ENCODE measurements at places on chromosomes 5 and 9.

GRCh38 chr5:20536813-20537212 is 548.8 kb upstream of the CDH18 start:
- DNase-seq: no peak

GRCh38 chr9:133844881-133845410 is 106.8 kb upstream of the SARDH start:
- DNase-seq: no peak

DNA sequence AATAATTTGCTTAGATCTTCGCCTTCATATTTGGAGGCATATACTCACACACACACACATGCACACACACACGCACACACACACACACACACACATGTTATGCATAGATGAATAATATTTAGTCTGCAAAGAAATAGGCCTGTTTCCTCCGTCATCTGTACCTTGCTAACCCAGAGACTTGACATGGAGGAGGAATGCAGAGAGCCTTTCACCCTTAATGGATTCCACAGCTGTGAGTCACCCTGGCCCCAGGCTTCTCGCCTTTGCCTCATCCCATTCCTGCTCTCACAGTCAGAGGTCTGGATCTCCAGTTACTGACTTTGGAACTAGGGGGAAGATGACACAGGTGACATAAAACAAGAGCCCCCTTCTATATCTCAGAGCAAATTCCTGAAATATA is 29.7 kb downstream of the ZNF462 start:
- peak; percentile 99 for DNase-seq

DNA sequence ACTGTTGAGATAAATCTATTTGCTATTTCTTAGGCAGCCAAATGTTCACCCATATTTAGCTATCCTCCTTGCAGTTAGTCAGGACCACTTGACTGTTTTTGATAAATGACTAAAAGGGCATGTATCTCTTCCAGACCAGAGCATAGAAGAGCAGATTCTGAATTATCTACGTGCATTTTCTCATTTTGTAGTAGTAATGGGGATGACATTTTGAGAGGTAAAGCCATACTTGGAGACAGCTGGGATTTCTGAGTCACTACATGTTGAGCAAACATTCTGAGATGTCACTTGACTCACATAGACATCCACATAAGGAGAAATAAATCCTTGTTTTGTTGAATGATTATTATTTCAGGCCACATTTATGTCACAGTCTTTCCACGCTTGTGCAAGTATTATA is 297.6 kb downstream of the CDH10 start:
- no peak for DNase-seq

DNA sequence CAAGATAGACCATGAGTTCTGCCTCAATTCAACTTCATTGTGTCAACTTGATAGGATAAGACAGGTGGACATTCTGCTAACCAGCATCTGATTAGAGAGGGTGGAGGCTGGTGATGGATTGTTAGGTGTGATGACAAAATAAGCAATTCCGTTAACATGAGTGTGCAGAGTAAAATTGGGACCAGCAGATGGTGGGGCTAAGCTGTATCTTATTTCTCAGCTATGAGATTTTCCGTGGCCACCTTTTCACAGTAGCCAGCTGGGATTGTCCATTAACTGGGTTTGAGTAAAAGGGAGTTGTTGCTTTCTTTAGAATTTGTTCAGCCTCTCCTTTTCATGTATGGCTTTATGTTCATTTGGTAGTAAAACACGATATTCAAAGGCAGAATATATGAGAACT is 28.8 kb upstream of the TAL2 start:
- no peak for DNase-seq

GRCh38 chr5:142881784-142882126 is 111.6 kb downstream of the ARHGAP26 start:
- no peak for DNase-seq

DNA sequence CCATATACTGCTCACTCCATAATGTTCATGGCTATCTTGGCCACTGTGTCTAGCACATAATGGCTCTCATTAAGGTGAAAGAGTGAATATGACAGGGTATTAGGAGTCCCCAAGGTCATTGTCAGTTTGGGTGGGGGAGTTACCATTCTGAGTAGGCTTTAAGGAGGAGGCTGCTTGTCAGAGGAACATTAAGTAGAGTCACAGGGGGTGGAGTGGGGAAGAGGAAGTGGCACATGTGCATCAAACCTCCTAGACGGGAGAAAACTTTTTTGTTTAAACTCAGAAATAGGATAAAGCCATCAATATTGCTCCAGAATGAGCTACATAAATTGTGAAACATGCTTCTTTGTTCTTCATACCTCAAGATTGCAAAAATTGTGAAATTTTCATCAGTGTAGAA is 45.5 kb downstream of the DAB2IP start:
- no peak for DNase-seq

DNA sequence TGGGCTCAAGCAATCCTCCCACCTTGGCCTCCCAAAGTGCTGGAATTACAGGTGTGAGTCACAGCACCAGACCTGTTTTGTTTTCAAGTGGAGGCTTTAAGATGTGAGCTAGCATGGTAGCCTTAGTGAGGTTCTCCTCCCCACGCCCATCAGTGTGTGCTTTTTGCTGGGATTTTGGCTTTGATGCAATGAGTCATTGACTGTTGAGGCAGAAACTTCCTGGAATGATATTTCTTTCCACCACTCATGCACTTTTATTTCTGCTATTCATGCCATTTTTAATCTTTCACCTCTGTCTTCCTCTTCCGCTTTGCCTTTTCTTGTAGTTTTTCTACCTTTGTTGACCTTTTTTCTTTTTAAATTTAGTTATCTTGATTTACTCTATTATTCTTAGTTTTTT is 4.2 kb upstream of the NFIL3 start:
- DNase-seq: peak; percentile 66

GRCh38 chr5:1246711-1247431 is 21.7 kb downstream of the SLC6A18 start:
- DNase-seq: peak; percentile 12

- DNase-seq: peak; percentile 48
Observed at GRCh38 chr5:143920772-143921171, 108.8 kb downstream of the HMHB1 start.

GRCh38 chr5:58133216-58133615 is 326.7 kb downstream of the PLK2 start:
- DNase-seq: no peak

DNA sequence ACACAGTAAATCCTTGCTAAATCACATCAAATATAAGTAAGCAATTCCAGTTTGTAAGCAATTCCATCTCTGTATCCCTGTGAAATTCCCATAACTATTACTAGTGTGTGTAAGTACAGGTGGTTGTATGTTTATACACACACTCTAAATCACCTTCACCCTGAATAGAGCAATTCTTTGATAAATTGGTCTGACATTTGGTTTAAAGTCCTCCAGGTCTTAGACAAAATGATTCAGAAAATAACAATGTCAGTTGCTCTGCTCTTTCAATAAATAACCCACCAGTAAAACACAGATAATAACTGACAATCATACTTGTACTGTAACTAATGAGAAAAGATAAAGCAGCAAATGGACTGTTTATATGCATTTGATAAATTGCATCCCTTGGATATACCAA is 226.3 kb downstream of the SPOCK1 start:
- DNase-seq: no peak

DNA sequence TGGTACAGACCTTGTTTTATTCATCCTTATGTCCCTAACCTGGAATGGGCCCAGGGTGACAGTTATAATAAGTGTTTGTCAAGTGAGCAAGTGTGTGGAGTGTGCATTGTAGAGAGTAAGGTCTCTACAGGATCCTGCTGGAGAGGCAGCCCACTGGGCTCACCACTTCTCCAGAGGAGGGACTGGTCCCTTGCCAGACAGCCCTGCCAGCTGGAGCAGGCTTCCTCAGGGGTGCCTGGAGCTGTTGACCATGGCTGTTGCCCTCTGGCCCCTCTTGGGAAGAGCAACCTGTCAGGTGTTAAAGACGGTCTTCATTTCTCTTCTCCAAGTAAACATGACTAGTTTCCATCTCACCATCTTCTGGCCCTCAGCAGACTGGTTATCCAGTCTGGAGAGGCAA is 20.0 kb downstream of the IRF1 start:
- DNase-seq: no peak

- no peak for DNase-seq
Observed at GRCh38 chr9:35198191-35198590, 36.4 kb downstream of the UNC13B start.

DNA sequence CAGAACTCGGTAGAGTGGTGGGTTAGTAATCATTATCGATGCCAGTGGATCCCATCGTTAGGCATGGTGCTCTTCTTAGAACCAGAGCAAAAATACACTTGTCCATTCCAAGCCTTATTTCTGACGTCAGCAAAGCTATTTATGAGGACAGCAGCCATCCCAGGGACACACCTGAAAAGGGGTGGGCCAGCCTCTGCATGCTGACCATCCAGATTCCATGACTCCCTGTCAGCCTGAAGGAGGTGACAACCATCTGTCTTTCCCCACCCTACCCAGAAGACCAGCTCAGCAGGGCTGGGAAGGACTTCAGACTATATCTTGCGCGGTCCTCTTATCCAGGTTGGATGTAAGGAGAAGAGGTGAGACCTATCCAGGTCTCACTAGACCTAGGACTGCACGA is 5.7 kb upstream of the NIPAL4 start:
- no peak for DNase-seq

DNA sequence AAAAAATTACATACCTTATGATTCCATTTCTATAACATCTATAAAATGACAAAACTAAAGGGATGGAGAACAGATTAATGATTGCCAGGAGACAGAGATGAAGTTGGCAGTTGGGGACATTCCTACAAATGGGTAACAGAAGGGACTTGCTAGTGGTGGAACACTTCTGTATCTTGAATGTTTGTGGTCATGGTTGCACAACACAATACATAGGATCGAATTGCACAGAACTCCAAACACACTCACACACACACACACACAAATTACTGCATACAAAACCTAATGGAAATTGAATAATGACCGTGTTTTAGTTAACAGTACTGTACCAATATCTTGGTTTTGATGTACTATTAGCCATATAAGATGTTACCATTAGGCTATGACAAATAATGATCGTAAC is 330.7 kb upstream of the POU5F2 start:
- no peak for DNase-seq

DNA sequence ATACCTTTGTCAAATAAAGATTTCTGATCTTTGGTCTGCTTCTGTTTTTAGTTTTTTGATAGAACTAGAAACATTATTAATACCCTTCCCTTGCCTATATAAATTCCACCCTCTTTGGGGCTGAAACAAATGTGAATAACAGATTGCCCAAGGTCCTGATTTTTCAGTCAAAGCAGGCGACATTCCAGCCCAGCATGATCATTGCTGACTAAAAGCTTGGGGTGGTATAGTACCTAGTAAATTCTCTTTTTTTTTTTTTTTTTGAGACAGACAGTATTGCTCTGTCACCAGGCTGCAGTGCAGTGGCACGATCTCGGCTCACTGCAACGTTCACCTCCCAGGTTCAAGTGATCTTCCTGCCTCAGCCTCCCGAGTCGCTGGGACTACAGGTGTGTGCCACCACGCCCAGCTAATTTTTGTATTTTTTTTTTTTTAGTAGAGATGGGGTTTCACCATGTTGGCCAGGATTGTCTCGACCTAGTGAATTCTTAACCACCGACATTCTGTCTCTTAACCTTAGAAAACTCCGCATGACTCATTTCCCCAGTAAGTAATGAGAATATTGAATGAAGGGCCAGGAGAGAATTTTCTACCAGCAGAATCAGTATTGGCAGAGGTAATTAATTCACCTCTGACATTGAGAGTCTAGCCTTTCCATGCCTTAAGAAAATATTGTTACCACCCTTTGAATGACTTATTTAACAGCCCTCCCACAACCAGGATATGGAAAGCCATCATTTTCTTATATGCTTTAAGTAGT is 226.4 kb downstream of the GNA14 start:
- peak; percentile 24 for DNase-seq

DNA sequence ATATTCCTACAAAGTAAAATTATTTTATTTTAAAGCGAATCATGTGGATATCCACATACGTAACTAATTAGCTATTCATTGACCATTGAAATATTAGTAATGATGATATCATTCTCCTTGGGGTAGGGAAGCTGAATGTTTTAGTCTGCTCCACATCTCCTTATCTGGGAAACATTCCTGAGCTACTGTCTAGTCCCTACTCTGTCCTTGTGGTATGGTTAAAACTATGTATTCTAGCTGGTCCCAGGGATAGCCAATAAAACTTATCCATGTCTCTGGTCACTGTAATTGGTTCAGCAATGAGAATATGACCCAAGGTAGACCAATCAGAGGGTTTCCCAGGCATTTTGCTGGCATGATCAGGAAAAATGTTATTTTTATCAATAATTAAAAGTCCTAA is 76.0 kb upstream of the DAP start:
- DNase-seq: peak; percentile 94

DNA sequence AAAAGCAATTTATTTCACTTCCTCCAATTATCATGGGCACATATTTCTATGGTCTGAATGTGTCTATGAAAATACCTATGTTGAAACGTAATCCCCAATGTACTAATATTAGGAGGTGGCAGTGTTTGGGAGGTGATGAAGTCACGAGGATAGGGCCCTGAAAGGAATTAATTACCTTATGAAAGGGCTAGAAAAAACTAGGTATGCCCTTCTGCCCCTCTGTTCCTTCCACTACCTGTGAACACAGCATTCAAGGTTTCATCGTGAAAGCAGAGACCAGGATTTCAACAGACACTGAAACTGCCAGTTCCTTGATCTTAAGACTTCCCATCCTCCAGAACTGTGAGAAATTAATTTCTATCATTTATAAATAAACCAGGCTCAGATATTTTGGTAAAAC is 1037.1 kb upstream of the C9orf72 start:
- DNase-seq: no peak

DNA sequence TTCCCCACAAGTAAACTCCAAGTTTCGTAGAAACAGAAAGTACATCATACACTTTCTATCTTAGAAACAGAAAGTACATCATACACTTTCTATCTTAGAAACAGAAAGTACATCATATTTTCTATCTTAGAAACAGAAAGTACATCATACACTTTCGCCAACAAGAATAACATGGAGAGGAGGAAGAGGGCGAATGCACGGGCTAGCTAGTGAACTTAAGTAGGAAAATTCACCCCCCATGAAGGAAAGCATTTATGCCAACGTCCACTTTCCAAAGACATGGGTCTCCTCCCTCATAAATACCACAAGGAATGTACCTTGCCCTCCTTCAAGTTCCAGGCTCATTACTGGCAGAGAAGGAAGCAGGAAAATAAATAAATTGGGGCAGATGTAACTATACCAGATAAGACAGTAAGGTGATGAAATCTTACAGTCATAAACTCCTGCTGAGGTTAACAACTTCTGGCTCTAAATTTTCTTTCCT is 64.7 kb downstream of the FRMD3 start:
- DNase-seq: no peak

GRCh38 chr5:43193181-43193893 is 1.3 kb downstream of the NIM1K start:
- peak; percentile 89 for DNase-seq

GRCh38 chr5:54091307-54092130 is 218.9 kb downstream of the ARL15 start:
- peak; percentile 60 for DNase-seq
